ENCODE measurements at places on chromosomes 4 and X.

GRCh38 chr4:3302173-3302785 is 9.5 kb downstream of the RGS12 start:
- DNase-seq: no peak

DNA sequence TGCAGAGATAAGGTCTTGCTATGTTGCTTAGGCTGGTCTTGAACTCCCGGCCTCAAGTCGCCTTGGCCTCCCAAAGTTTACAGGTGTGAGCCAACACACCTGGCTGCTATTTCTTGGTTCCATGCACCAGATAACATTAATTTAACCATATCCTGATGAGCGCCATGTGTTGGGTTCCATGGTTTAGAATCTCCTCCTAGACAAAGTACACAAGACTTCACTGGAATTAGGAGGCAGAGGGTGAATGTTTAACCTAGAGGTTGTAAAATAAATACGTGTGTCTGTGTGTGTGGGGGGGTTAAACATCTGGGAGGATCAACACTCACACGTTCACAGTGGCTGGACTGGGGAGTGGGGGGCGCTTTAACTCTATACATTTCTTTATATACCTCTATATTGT is 32.4 kb upstream of the SORCS2 start:
- DNase-seq: no peak

DNA sequence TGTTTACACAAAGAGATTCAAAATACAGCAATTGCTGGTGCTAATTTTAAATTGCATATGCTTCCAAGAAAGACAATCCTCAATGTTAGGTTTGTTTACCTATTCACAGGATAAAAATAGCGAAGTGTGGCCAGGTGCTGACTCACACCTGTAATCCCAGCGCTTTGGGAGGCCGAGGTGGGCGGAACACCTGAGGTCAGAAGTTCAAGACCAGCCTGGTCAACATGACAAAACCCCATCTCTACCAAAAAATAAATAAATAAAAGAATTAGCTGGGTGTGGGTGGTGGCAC is 77.7 kb downstream of the OPHN1 start:
- DNase-seq: no peak

- DNase-seq: no peak
Measured at GRCh38 chr4:3077796-3078195, 3.3 kb downstream of the HTT start.

GRCh38 chr4:26127851-26128337 is 192.9 kb upstream of the RBPJ start:
- no peak for DNase-seq

GRCh38 chr4:162154862-162155540 is 8.8 kb downstream of the FSTL5 start:
- DNase-seq: no peak

- no peak for DNase-seq
Measured at GRCh38 chrX:112058255-112058654, 24.3 kb downstream of the TRPC5 start.

DNA sequence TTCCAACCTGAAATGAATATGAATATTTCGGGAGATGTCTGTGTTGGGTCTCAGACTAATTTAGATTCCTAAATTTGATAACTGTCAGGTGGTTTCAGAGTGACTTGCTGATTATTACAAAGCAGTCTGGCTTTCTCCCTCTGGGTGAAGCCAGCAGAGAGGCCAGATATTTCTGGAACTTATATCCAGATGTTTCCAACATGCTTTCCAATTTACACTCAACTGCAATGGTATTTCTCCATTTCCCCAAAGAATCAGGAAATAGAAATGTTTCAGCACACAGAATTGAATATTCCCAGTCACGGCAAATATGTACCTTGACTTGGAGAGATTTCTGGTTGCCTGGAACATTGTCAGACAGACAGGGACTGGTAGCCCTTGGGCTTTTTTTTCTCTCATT is 48.5 kb upstream of the EGFL6 start:
- DNase-seq: no peak

DNA sequence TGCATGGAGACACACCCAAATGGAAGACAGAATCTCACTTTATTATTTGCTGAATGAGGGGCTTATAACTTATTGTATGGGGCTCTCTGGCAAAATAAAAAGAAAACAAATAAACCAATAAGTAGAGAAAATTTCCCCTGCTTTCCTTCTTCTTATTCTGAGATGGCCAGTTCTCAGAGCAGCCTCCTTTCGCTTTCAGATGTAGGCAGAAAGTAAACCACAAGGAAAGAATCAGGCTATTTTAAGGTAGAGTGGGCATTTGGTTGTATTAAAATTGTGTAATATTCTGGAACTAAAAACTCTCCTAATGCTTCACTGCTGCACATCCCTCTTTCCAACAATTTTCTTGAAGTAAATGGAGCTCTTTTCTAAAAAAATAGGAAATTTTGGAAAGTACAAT is 241.8 kb downstream of the GALNTL6 start:
- DNase-seq: no peak

GRCh38 chrX:87900320-87900908 is 382.8 kb downstream of the KLHL4 start:
- DNase-seq: no peak

DNA sequence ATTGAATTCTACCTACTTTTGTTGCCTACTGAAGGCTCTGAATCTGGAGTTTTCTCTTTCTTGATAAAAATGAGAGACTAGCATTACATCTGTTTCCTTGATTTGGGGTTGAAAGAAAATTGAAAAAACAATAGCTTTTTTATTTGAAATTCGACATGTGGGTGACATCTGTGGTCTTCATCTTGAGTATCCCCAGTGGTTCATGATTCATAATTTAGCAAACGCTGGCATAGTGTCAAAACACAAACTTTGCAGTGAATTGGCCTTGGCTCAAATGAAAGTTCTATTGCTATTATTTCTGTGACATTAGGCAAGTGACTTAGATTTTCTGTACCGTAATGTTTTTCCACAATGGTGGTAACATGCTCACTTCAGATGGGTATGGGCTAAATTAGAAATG is 747.6 kb downstream of the PCDH7 start:
- DNase-seq: peak; percentile 11

GRCh38 chrX:52811065-52811625 is at the start of gene XAGE5:
Gene XAGE5 (plus strand): TSS chrX:52811287. CDS start chrX:52812567, 1,280 bp downstream.
- no peak for DNase-seq

DNA sequence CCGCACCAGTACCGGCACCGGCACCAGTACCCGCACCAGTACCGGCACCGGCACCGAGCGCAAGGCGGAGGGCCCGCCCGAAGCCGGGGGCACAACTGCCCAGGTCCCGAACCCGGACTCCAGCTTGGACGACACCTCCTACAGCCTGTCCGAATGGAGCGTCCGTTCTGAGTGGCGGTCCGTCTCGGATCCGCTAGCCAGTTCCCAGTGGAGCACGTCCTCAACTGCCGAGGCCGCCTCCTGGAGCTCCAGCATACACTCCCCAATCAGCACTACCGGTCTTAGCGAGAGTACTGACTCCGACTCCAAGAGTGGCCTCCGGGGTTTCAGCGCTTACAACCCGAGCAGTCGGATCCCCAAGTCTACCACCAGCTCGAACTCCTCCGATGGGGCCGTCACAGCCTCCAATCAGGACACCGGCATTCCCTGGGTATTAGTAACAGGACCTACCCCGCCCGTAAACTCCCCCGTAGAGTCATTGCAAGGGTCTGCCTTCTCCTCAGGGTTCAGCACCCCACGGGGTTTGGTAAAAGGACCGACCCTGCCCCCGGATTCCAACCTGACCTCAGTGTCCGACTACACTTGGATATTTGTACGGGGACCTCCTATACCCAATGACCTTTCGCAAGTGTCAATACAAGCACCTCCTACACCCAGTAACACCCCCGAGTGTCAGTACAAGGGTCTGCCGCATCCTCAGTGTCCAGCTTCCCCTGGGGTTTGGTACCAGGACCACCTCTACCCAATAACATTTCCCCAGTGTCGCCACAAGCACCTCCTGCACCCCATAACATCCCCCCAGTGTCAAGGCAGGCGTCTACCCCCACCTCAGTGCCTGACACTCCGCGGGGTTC is 721 bp upstream of the MAOA start:
- peak; percentile 65 for DNase-seq

- DNase-seq: peak; percentile 17
Measured at GRCh38 chrX:100381619-100382018, 28.5 kb downstream of the PCDH19 start.

DNA sequence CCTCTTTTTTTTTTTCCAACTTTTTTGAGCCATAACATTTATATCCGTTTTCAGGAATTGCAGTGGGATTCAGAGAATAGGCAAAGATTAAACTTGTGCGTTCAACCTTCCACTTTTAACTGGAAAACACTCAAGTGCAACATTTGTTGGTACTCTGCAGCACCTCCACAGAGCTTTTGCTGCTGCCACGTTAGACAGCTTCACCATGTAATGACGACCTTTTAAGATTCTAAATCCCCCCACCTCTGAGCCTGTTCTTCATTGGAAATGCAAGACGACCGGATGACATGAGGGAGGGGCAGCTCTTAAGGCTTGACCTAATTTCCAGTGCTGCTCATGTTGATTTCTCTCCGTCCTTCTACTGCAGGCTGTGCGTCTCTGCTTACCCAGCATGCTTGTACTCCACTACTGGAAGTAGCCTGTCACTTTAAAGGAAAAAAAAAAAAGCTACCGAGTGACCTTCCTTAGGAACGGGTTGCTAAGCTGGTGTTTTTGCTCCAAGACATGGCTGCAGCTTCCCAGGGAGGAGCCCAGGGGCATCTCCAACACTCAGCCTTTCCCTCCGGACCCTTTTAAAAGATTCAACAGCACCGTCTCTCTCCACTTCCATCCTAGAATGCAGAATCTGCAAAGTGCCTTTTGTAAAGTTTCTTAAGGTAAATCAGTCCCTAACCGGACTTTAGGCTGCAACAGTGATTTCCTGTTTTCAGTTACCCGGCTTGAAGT is at the start of gene CC2D2A:
CC2D2A (plus strand) TSS at position 481 of the 726 bp plus-strand sequence. CDS start 6,051 bp downstream, outside the sequence.
- DNase-seq: peak; percentile 76

- no peak for DNase-seq
Measured at GRCh38 chr4:11011249-11011648, 326.7 kb upstream of the CLNK start.

DNA sequence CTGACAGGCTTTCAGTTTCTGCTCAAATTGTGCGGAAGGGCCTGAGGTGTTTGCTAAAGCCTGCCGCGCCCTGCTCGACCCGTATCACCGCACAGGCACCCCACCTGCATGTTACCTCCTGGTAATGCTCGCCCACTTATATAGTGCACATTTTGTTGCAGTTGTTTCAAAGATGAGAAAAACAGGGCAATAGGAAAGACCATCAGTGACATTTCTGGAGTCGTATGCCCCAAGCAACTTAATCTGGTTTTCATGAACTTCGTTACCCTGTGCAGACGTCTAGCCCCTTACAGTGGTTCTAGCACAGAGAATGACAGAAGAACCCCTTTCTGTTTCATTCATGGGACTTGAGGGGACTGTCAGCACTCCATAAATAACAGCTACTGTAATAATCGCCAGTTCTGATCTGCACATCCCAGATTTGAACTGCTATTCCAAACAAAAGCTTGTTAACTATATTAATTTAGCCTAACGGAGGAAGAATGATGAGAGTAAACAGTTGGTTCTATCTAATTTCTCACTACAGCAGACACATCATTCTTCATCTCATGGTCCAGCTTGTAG is 940 bp upstream of the DCTD start:
- DNase-seq: no peak

GRCh38 chrX:17563515-17563914 is 173.8 kb upstream of the SCML1 start:
- DNase-seq: no peak

DNA sequence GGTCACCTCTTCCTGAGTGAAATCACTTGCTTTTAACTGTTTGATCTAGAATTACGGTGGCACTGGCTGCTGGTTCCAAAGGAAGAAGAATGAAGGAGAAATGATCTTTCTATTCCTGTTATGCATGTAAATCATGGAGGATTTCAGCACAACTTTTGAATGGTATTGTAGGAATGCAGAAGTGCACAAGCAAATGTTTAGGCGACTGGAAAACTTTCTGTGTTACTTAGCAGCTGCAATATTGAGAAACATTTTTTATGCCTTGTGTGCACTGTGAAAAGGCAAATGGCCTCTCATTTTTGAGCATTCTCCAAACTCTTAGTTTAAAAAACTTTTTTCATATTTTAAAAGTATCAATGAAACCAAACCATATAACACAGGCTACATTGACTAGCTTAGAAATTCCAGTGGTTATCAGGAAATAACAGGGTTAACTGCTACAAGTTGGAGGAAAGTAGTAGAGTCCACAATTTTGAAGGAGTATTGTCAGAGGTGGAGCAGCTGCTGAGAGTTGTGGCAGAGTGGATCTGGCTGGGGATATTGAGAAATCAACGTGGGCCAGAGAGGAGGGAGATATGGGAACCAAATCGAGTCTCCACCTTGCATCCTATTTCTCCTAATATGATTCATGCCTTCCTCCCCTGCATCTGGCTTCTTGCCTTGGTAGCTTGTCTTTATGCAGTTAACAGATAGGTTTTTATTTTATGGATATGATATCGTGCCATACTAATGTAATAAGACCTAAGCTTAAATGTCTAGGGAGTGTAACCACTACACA is 32.0 kb upstream of the FHL1 start:
- peak; percentile 38 for DNase-seq

GRCh38 chr4:139606579-139607501 is 50.8 kb upstream of the SETD7 start:
- peak; percentile 84 for DNase-seq

GRCh38 chr4:63831590-63832155 is 577.6 kb downstream of the TECRL start:
- no peak for DNase-seq

DNA sequence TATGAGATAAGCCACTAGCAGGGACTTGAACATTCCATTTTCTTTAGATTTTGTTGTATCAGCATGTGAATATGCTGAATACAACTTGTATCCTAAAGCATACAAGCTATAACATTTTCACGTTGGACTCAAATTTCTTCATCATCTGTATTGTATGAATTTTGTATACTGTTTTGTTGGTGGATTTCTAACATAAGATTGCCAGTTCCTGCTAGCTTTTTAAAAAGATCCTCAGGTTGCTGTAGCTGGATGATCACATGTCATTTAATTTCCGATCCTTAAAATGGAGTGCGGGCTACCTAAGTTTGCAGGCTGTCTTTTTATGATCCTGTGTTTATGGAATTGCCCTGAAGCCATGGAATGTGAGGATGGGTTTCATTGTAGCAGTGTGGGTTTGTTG is 6.9 kb downstream of the PDLIM5 start:
- no peak for DNase-seq

GRCh38 chr4:16916719-16917337 is 18.4 kb upstream of the LDB2 start:
- DNase-seq: peak; percentile 40

GRCh38 chr4:37983951-37984350 is 23.8 kb downstream of the PTTG2 start:
- peak; percentile 9 for DNase-seq

- no peak for DNase-seq
Measured at GRCh38 chrX:115259238-115259875, 25.5 kb upstream of the LRCH2 start.

DNA sequence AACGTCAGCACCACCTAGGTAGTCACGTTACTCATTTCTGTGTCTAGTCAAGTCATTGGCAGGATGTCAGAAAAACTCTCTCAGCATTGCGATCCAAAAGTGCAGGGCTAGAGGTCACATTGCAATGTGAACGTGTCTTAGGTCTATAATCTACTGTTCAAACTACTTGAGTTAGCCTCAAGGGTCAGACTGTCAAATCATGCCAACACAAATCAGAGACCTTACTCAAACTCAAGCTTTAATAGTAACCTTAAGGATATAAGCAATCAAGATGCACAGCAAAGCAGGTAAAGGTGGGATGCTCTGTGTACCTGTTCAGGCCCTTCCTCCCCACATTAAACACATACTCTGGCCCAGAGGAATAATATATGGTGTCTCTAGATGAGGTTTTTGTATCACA is 114.4 kb upstream of the NOCT start:
- peak; percentile 27 for DNase-seq

Measured in iris pigment epithelial cell (primary cell).